ENCODE measurements at places on chromosomes 13 and 19.

GRCh38 chr19:38290631-38291147, 13.4 kb upstream of the C19orf33 start:
- DNase-seq: no peak

- DNase-seq: no peak
These were observed 8.6 kb upstream of the SERP2 start for GRCh38 chr13:44365008-44365407.

GRCh38 chr13:32838945-32839344, 177.3 kb upstream of the KL start:
- DNase-seq: no peak

- no peak for DNase-seq
These were observed 21.8 kb downstream of the HCN2 start for GRCh38 chr19:611481-611868.

- DNase-seq: no peak
These were observed 8.9 kb downstream of the HAS1 start for GRCh38 chr19:51714848-51715247.

DNA sequence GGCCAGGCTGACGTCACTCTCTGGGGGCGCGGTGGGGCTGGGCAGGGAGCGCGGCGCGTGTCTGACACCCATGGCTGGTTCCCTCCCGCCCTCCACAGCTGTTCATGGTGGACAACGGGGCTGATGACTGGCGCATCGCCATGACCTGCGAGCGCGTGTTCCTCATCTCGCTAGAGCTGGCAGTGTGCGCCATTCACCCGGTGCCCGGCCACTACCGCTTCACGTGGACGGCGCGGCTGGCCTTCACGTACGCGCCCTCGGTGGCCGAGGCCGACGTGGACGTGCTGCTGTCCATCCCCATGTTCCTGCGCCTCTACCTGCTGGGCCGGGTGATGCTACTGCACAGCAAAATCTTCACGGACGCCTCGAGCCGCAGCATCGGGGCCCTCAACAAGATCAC, 14.7 kb downstream of the KCNN1 start:
- no peak for DNase-seq

DNA sequence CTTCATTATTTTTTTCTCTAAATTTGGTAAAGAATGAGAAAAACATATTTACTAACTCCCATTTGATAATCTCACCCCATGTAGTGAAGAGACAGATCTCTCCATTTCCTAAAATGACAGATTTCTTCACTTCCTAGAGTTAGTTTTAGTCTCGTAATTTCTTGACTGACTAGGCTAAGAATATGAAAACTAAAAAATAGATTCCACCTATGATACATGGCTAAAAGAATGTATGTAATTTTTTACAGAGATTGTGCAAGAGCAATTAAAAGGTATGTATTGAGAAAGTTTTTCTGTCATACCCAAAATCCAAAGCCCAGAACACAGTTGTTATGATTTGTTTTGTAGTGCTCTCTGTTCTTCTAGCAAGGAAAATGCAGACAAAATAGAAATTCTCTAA, 9.5 kb downstream of the NALCN start:
- DNase-seq: no peak

DNA sequence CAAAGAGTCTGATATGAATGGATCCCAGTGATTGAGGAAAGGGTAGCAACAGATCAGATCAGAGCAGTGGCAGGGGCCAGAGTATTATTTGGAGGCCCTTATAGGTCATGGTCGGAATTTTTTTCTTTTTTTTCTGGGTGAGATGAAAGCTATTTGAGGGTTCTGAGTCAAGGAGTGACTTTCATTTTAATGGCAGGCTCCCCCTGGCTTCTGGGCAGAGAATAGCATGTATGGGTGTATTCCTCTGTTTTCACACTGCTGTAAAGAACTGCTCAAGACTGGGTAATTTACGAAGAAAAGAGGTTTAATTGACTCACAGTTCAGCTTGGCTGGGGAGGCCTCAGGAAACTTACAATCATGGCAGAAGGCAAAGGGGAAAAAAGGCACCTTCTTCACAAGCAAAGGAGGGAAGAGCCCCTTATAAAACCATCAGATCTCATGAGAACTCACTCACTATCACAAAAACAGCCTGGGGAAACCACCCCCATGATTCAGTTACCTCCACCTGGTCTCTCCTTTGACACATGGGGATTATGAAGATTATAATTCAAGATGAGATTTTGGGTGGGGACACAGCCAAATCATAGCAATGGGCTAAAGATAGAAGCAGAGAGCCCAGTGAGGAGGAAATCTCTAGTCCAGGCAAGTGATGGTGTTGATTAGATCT, 3.0 kb upstream of the SLC6A16 start:
- DNase-seq: no peak

DNA sequence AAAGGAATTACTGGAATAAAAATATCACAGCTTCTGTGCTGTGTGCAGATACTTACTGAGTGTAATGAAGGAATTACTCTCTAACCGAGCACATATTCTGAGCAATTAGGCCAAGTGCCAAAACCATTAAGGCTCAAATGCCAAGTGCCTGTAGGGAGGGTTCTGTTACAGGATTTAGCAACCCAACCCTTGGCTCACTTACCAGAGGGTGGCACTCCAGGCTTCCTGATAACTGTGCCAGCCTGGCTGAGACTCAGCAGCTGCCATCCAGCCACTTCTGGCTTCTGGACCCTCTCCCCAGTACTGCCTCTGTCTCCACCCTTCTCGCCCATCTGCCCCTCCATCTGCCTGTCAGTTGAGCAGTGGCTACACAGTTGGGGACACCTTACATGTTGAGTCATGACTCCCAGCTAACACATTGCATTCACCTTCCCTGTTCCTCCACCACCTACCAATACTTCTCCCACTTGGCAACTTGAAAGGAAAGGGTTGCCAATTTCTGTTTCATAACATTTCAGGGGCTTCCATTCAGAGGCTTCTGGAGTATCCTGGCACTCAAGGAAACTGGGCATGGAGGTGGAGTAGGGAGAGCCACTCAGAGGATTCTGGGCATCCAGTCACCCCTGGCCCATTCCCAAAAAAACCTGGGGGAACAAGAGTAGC, 110.5 kb downstream of the COG6 start:
- DNase-seq: no peak

DNA sequence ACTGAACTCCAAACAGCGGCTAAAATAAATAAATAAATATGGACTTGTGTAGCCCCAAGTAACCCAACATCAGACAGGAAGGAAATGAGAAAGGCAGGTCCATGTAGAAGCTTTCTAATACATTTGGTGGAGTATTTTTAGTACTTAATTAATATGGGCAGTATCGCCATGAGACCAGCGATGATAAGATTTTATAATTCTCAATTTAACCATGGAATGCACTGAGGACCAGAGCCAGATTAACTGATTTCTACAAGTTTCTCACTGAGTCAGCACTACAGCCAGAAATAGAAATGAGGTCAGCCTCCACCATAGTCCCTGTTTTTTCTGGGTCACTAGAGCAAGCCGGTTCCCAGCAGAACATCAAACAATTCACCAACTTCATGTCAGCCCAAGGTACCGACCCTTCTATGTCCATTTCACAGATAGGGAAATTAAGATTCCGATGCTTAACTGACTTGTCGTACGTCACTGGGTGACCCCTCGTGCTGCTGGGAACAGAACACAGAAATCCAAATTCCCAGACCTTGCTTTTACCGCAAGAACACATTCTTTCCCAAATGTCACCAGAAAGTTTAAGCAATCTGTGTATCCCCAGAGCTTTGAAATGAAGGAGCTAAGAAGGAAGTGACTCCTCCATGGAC, 90.4 kb downstream of the COL4A1 start:
- DNase-seq: no peak

- no peak for DNase-seq
These were observed 12.8 kb downstream of the ANKRD27 start for GRCh38 chr19:32662186-32662585.

DNA sequence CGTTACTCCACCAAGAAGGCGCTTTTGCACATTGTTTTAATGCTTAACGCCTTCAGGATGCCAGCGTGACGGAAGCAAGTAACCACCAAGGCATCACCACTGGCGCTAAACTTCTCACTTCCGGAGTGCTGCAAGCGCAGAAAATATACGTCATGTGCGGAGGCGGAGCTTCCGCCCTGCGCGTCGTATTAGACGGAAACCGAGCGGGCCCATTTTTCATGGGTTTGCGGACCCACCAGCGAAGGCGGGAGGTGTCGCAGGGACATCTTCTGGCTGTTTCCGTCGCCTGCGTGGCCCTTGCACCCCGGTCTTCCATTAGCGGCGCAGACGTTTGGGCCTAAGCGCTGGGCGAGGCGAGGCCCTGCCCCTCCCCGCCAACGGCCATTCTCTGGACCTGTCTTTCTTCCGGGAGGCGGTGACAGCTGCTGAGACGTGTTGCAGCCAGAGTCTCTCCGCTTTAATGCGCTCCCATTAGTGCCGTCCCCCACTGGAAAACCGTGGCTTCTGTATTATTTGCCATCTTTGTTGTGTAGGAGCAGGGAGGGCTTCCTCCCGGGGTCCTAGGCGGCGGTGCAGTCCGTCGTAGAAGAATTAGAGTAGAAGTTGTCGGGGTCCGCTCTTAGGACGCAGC, at the start of gene ERCC5:
TSS of gene ERCC5 (plus strand) at position 403 of the 631 bp plus-strand sequence. CDS start 235 bp downstream, outside the sequence.
- peak; percentile 93 for DNase-seq

- no peak for DNase-seq
These were observed 337.6 kb upstream of the ARGLU1 start for GRCh38 chr13:106905380-106906162.

DNA sequence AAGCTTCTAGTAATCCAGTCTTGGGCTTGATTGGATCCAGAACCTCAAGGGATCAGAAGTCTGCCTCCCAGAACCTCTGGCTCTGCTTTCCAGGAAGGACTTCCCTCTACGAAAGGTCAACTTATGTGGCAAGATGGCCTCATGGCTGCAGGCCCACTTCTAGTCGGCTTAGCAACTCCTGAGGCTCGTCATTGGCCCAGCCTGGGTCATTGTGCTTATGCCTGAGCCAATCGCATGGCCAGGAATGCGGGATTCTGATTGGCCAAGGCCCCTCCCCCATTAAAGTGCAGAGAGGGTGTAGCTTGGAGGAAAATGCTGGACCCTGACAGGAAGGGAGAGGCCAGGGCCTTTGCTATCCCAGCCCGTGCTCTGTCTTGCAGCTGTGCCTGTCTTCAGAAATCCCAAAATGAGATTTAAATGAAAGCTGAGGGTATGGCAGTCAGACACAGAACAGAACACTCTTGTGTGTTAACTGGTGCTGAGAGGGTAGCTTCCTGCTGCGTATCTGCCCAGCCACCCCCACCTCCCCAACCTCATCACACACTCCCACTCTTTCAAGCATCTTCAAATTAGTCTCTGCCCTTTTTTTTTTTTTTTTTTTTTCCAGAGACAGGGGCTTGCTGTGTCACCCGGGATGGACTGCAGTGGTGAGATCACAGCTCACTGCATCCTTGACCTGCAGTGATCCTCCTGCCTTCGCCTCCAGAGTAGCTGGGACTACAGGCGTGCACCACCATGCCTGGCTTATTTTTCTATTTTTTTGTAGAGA, 5.5 kb upstream of the CCNE1 start:
- no peak for DNase-seq

DNA sequence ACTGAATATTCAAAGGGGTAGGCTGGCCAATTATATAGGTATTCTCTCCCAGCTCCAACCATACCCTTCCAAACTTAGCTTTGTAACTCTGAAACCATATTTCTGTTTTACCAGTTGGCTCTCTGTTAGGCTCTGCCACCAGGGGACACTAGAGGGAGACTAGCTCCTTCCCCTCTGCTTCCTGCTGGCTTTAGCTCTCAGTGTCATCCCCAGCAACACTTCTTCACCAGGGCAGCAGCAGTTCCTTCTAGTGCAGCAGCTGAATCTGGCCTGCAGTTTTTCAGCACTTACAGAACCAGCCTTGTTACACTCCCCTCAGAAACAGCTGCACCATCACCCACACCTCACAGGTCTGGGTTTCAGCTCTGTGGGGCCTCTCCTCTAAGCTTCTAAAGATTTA, 51.0 kb upstream of the DOCK9 start:
- no peak for DNase-seq

GRCh38 chr13:106467427-106468122, 67.9 kb downstream of the EFNB2 start:
- no peak for DNase-seq

- no peak for DNase-seq
These were observed 76.3 kb upstream of the NPAS1 start for GRCh38 chr19:46943150-46943946.

GRCh38 chr19:3188627-3189596, 3.2 kb downstream of the NCLN start:
- DNase-seq: no peak

- no peak for DNase-seq
These were observed 7.3 kb downstream of the NKPD1 start for GRCh38 chr19:45153339-45154063.

DNA sequence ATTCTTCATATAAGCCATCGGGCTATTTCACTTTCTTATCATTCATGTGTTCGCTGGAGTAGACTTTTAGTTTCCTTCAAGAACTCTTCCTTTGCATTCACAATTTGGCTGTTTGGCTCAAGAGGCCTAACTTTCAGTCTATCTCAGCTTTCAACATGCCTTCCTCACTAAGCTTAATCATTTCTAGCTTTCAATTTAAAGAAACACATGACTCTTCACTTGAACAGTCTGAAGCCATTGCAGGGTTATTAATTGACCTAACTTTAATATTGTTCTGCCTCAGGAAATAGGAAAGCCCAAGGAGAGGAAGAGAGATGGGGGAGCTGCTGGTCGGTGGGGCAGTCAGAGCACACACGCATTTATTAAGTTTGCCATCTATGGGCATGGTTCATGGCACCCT, 158.1 kb downstream of the SUCLA2 start:
- DNase-seq: no peak

GRCh38 chr13:41601718-41602445, 144.5 kb downstream of the RGCC start:
- no peak for DNase-seq

DNA sequence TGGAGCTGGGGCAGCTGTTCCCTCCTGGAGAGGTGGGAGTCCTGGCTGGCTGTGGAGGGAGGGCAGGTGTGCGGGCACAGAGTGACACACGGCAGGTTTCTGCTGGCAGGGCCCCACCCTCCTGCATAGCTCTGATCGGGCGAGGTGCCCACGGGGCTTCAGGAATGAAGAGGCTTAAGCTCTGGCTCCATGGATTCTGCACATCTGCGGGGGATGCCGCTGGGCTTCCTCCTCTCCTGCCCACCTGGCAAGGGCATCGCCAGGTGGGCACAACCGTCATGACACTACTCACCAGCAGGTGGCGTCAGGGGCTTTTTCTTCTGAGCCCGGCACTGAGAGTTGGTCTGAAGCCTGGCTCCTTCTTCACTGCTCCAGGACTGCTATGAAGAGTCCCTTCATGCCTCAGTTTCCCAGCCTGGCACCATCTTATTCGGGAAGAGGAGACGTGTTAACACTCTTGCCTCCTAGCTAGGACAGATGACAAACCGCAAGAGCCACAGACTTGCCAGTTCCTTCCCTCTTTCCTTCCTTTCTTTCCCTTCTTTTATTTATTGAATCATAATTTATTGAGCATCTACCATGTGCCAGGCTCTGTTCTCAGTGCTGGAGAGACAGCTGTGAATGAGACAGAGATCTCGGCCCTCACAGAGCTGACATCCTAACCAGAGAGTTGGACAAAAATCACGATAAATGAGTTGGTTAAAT, 15.2 kb upstream of the PAK4 start:
- peak; percentile 48 for DNase-seq

DNA sequence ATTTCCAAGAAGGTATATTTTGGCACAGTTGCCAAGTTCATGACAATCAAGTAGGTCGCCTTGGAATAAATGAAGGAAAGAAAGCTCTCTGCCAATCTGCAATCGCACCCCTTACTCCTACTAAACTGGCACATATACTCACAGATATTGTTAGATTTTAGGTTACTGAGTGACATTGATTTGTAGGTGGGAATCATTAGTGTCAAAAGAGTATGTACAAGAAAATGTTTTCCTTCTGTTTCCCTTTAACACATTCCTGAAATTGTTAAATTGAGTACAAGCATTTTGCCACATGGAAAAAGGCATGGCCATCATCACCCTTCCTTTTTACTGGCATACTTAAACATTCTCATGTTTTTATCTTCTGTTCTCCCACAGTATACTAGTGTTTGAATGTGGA, 2868.3 kb upstream of the PCDH20 start:
- DNase-seq: no peak

All from stimulated activated CD8-positive, alpha-beta memory T cell treated with anti-CD3 and anti-CD28 coated beads, Interleukin-15, amount 100 ng/mL, for 24 hours (primary cell).